ENCODE measurements at places on chromosomes 7 and 10.

GRCh38 chr7:85833066-85833465 lies 646.2 kb upstream of the SEMA3D start:
- no peak for DNase-seq

DNA sequence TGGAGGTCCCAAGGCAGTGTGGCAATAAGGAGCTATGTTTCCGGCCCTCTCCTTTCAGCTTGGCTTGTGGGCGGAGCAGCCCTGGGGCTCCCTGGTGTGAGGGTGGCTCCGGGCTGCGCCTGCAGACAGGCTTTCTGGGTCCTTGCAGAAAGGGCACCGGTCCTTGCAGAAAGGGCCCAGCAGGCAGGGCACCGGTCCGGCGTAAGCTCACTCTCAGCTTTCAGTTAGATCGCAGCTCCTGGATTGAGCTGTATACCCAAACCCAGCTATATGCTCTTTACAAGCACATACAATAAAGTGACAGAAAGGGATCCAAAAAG lies 293.8 kb upstream of the SHH start:
- no peak for DNase-seq

GRCh38 chr7:36057323-36057722 lies 95.7 kb upstream of the EEPD1 start:
- no peak for DNase-seq

GRCh38 chr10:76786504-76787072 lies 851.0 kb downstream of the KCNMA1 start:
- DNase-seq = no peak

- no peak for DNase-seq
Measured at GRCh38 chr7:151177310-151177709, 9.7 kb downstream of the ASB10 start.

GRCh38 chr7:96084881-96085553 lies 236.9 kb downstream of the SLC25A13 start:
- no peak for DNase-seq

DNA sequence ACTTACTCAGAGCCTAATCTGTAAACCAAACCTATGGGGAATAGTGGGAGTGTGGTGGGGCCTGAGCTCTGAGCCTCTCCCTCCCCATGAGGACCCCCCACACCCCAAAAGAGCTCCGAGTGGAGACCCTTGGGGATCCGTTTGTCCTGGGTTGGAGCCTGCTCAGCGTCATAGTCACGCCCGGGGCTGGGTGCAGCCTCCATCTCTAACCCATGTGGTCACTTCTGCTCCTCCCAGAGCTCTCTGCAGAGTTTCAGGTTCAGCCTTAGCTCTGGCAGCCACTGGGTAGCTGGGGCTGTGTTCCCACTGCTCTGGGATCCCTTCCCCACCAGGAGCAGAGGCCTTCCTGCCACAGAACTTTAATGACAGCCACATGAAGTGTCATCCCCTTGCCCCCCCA lies 25.9 kb downstream of the PFKFB3 start:
- no peak for DNase-seq

GRCh38 chr7:63900394-63901203 lies 98.0 kb upstream of the ZNF722 start:
- DNase-seq = peak; percentile 70

GRCh38 chr10:71202314-71202713 lies 10.1 kb upstream of the UNC5B start:
- no peak for DNase-seq

DNA sequence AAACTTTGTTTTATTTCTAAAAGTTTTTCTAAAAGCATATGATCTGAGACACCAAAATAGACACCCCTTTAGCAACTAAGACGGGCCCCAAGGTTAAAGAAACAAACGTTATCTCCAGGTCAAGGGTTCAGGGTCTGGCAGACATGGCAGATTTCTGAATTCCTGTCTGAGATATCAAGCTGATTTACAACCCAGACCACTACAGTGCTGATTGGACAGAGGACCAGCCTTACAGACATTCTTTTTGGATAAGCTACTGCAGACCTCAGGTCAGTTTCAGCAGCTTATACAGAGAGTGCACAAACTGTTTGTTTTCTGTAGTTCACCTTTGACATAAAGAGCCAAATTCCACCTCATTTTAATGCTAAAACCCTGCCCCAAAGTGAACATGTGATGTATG lies 34.8 kb downstream of the SVOPL start:
- DNase-seq = no peak

GRCh38 chr10:70799124-70799523 lies 13.9 kb upstream of the TBATA start:
- DNase-seq = no peak

- no peak for DNase-seq
Measured at GRCh38 chr10:98425511-98426352, 10.8 kb upstream of the PYROXD2 start.

- DNase-seq = no peak
Measured at GRCh38 chr10:132310701-132311337, 3.1 kb upstream of the STK32C start.

DNA sequence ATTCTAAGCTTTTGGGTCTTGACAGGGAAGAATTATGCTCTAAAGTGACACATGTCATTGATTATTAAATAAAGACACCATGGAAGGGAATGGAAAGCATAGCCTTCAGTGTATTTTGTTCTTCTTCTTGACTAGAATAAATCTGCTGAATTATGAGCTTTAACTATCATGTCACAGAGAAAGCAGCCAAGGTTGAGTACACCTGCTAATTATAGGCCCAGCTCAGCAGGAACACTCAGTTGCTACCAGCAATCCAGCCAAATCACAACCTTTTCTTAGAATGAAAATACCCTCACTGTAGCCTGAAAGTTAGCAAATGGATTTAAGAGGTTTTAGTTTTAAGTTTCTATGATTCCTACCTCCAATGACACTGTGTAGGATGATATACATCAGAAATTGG lies 225.3 kb upstream of the RHOBTB1 start:
- DNase-seq = no peak

DNA sequence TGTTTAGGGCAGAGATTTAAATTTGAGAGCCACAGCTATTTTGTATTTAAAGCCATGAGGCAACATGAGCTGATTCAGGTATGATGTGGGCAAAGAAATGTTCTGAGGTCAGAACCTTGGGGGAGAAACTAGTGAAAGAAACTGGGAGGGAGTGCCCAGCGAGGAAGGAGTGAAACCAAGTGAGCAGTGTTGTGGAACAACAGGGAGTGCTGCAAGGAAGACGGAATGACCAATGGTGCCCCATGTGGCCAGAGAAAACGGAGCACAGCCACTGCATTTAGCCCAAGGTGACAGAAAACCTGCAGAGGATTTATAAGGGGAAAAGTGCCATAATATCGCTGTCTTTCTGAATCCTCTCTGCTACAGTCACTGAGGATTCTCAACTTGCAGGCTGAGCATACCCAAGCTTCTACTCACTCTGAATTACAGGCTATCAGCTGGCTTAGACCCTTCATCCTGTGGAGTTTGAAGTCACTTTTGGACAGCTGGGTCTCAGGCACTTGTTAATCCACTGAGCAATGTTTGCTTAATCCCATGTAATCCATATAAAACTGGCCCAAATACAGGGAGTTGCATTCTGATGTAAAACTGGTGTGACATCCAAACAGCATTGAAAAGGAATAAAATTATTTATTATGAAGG lies 777.3 kb downstream of the CCSER2 start:
- DNase-seq = no peak

GRCh38 chr10:97089209-97089870 lies 96.4 kb downstream of the SLIT1 start:
- DNase-seq = no peak

Data from esophagus squamous epithelium (tissue), 5 donors.